ENCODE measurements at places on chromosomes 13 and 19.

- DNase-seq = no peak
These were observed 175.0 kb downstream of the STK24 start for GRCh38 chr13:98401934-98402333.

DNA sequence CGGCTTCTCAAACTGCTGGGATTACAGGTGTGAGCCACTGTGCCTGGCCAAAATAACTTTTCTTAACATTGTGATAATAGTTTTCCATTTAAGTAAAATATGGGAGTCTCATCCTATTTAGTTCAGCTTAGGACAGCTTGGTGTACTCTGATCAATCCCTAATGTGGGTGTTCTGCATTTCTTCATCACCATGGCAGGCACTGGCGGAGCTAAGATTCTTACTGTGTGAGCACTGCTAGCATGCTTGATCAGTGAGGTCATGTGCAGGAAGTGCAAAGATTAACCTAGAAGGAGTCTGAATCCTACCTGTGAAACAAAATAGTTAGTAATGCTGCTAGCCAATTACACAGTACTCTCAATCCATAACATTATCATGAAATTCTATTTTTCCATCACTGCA is 1684.2 kb upstream of the SLC10A2 start:
- no peak for DNase-seq

DNA sequence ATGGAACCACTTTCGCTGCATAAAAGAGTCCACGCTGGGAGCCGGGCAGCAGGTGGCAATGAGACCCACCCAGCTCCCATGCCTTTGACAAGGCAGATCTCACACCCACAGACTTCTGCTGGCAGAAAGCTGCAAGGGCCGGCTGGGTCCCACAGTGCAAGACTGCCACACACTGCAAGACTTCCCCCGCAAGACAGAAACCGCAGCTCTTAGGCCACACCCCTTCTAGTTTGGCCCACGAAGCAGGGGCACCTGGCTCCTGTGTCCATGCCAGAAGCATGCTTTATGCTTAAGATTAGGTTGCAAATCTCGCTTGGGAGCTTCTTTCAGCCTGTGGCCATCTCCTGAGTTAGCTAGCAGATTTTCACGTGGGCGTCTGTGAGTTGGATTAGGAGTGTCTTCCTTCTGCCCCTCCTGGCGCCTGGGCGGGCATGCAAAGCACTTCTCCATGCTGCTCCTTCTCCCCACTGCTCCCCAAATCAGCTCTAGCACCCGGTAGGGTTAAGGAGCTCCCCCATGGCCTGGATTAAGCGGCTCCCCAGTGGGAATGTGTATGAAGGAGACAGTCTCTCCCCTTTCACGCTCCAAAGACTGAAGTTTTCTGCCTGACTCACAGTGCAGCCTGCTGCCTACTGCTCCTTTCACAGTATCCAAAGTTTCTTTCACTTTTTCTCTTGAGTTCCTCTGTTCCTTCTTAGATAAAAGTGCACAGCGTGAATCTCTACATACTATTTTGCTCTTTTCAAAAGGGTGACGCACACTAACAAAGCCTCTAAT is 17.7 kb downstream of the GPC6 start:
- DNase-seq = no peak

DNA sequence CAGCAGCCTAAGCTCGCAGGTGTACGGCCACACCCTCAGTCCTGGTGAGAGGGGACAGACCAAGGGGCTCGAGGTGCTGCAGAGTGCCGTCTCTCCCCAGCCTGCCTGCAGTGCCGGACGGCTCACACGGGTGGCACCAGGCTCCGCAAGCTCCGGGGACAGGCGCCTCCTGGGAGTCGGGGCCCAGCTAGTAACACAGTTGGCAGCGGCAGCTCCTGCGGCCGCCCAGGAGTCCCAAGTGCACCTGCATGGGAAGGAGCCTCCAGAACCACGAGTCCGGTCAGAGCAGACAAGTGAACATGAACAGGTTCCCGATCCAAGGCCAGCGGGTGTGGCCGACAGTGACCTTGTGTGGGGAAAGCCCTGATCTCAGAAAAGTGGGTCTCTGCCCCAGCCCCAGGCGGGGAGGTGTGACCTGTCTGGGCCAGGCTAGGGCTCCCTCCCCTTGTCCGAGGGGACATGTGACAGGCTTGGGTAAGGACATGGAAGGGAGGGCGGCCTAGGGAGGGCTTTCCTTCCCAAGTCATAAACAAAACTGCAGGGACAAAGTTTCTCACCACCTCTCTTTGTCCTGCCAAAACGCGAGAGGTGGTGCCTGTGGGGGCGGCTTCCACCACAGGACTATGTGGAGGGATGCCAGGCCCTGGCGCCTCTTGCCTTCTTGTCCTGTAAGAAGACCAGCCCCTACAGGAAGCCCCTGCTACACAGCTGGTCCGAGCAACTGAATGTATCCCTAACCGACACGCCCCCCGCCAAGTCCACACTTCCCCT is 46.5 kb downstream of the MLLT1 start:
- DNase-seq = no peak

- peak; percentile 49 for DNase-seq
These were observed 1.4 kb upstream of the YIF1B start for GRCh38 chr19:38317104-38317612.

DNA sequence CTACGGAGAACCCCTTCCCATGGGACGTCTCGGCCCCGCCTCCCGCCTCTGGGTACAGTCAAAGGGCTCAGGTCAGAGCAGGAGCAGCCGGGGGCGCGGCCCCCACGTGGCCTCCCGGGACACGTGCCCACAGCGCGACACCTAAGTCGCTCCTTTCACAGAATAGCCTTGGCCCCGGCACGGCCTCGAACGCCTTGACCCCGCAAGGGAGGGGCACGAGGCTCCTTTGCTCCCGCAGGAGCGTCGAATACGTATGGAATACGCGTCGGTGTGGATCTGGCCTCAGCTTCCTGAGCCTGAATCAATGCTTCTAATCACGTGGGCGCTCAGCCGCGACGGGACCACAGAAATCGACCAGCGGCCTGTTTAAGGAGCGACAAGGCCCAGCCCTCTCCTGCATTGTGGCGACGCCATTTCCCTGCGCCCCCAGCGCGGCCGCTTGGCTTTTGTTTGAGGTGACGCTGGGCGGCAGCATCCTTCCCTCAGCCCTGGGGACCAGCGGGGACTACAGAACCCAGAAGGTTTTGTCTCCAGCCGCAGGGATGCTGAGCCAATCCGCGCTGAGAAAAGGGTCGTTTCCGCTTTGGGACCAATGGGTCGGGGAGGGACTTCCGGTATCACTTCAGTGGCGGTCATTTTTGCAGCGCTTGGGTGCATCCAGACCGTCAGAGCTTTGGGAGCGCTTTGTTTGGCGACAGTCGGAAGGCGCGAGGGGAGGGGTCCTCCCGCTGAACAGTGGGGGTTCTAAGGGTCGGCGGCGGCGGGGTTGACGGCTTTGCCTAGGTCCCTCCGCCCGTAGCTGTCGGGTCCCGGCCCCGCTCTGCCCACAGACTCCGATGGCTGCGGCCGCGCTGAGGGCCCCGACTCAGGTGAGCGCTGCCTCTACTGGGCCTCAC is at the start of gene ZIK1:
Gene ZIK1 (plus strand): TSS at position 625 of the 896 bp plus-strand sequence. CDS start 212 bp downstream, at position 837.
- peak; percentile 81 for DNase-seq

GRCh38 chr19:43582495-43582894 is 6.9 kb downstream of the PINLYP start:
- DNase-seq = no peak

DNA sequence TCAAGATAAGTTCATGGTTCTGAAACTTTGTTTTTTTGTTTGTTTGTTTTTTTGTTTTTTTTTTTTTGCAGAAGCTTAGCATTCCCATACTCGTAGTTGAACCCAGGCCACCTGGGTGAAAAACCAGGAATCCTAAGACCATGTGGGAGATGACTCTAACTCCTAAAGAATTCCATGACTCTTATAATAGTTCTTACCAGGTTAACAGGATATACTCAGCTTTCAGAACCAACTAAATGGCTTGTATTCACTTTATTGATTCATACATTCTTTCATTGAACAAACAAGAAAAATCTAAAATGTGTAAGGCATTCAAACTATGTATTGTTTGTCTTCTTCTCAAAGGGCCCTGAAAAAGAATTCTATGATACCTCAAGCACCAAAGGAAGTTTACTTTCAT is 40.5 kb upstream of the KLF5 start:
- no peak for DNase-seq

- DNase-seq = no peak
These were observed 155.1 kb downstream of the SUCLA2 start for GRCh38 chr13:47845981-47846380.

DNA sequence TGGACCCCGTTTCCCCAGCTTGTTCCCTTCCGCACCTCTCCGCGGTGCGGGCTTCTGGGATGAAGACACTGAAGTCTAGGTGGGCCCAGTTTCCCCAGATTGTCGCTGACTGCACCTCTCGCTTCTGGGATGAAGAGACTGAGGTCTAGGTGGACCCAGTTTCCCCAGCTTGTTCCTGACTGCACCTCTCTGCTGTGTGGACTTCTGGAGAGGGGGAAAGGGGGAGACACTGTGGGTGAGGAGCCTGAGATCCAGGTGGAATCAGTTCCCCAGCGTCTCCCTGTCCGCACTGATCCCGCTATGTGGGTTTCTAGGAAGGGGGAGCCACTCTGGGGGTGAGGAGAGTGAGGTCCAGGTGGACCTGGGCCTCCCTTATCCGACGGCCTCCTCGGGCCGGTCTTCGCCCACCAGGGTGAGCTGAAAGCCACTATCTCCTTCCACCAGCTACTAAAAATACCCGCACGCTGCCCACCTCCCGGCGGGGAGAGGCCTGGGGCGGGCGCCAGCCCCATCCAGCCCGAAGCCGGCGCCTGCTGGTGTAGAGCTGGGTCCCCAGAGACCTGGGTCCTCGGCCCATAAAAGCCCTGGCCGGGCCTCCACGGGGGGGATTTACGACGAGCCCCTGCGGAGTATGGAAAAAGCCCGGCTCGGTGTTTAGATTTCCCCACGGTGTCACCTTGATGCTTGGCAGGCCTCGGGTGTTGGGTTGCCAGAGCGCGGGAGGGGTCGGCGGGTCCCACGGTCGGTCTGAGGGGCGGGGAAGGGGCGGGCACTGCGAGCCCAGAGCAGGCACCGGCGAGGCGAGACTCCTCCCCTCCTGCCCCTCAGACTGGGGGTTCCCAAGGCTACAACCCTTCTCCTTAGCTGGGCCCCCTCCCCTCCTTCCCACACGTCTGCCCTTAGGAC is 10.6 kb downstream of the FUT6 start:
- DNase-seq = peak; percentile 69

GRCh38 chr13:61202042-61202441 is 213.6 kb downstream of the PCDH20 start:
- DNase-seq = no peak

DNA sequence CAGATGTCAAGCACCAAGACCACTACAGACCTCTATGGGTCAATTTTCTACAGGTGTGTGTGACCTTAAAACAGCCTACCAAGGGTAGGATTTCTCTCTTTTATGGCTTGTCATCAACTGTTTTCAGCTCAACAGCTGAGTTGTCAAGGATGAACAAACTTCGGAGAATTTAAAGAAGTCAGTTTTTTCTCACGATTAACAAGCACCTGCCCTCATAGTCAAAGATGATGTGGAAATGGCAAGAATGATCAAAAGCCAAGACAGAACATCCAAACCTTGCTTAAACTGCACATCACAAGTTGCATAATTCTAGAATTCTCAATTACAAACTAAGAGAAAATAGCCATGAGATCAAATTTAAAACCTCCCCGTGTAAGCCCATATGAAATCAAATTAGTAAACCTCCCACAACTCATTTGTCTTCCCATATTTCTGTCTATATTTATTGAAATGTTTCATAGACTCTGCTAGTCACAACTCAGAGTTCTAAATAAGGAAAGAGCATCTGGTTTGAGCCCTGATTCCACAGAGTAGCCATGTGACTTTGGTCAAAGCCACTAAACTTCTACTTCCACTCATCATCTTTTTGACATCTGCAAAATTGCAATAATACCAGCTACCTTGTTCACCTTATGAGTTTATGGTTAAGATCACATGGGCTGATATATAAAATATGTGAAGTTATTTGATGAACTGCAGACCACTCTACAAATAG is 521.5 kb upstream of the HTR2A start:
- no peak for DNase-seq

- no peak for DNase-seq
These were observed 231.7 kb downstream of the TUBA3C start for GRCh38 chr13:18949970-18950369.

GRCh38 chr19:35077411-35078223 is 36.1 kb downstream of the HPN start:
- no peak for DNase-seq

GRCh38 chr13:113119166-113119821 is 3.3 kb upstream of the F10 start:
- no peak for DNase-seq

DNA sequence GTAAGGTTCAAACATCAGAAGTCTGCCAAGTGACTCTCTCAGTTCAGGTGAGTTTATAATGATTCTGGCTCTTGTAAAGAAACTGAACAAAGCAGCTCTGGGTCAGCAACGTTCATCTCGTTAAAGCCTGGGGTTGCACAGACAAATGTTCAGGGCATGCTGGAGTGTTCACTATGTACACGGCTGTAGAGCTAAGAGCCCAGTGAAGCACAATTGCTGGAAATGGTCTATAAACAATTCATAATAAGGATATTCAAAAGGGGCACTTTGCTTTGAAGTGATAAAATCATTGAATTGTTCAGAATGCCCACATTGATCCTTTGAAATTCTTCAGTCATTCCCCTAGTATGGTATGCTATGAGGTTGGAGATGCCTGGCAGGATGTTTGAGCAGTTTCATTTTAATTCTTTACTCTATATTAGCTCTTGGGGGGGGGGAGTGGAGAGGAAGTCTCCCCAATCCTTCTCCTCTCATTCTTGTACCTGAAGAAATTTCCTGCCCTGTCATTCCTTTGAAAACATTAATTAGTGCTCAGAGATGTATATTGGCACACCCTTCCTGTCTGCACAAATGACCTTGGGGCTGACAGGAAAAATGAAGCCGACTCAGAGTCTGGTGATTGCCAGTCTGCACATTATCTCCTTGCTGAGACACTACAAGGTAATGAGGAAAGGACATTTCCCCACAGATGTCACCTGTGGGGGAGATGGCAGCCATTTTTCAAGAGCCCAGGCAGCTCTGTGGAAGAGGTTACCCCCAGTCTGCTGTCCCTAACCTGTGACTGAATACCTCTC is 145.5 kb downstream of the DLEU7 start:
- no peak for DNase-seq

DNA sequence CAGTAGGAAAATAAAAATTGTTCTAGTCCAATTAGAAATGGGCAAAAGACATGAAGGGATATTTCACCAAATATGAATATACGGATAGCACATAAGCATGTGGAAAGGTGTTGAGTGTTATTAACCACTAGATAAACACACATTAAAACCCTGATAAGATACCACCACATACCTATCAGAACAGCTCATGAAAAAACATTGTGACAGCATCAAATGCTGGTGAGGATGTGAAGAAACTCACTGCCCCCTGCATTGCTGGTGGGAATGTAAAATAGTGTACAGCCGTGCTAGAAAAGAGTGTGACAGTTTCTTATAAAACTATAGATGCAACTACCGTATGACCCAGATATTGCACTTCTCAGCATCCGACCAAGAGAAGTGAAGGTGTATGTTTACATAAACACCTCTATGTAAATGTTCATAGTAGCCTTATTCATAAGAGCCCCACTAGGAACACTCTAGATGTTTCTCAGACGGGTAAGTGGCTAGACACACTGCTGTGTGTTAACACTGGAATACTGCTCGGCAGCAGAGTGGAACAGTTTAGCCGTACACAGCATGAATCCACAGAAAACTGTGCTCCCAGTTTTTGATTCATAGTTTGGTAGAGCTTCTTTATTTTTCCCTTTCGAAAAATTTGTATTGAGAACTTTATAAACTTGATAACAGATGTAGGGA is 321.1 kb downstream of the MYO16 start:
- DNase-seq = no peak

All from activated T-cell treated with anti-CD3 and anti-CD28 coated beads, Interleukin-2, amount 50 U/mL, for 48 hours (primary cell).